ENCODE measurements at places on chromosomes 5 and 9.

DNA sequence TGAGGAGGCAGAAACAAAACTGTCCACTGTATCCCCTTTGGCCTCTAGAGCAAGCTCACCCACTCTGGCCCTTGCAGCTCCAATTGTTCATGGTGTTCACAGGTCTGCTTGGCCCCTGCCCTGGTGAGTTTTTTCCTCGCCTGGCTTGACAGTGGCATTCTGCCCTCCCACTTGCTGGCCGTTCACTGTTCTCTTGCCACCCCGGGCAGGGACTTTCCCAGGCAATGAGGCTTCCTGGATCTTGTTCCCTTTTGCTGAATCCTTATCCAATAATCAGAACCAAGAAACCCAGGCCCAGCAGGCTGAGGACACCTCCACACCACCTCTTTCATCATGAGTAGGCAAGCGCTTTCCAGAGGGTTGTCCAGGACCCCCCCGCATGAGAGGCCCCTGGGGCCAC lies 31.2 kb downstream of the ZNF618 start:
- no peak for DNase-seq

- DNase-seq, result no peak
These were observed 51.4 kb upstream of the IRX2 start for GRCh38 chr5:2802693-2803365.

DNA sequence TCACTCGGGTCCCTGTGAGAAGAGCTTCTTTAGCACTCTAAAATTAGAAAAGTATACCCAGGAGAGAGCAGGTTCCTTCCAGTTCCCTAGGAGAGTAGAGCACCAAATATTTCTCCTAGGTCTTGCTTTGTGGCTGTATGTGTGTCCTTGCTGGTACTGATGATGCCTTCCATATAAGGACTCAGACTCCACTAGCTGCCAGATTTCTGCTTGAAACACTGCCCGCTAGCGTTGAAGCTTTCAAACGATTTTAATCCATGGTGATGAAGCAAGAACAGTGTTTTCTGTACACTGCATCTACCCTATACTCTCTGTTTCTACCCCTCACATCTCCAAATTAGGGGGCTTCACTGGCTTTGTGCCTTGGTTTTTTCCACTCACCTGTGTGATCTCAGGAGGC lies 2.4 kb upstream of the SMC2 start:
- DNase-seq, result peak; percentile 72

DNA sequence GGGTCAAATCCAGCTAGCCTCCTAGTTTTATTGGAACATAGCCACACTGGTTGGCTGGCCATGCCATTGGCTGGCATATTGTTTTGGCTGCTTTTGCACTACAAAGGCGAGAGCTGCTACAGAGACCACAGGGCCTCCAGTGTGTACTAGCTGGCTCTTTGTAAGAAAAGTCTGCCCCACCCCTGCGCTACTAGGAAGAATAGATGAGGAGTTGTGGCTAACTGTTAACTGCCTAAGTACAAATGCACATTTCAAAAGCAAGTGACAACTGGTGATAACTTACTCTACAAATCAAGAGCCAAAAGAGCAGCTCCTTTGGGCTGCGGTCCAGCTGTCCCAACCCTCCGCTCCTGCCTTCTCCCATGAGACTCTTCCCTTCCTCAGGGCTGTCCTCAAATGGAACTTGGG lies 63.9 kb downstream of the SERINC5 start:
- no peak for DNase-seq

DNA sequence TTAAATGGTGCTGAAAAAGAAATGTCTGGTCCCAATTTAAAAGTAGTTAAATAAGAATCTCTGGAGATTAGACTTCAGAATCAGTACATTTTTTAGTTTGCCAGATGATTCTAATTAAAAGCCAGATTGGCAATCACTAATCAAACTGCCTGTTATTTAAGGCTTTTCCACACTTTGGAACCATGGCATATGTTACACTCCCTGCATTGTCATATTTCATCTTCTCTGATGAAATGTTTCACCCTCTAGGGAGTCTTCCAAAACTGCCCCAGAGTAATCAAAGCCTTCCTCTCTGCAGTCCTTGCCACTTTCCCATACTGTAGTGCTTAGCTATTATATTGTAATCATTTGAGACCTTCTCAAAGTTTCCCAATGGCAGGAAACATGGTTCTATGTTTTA lies 17.5 kb upstream of the OR13C9 start:
- no peak for DNase-seq

DNA sequence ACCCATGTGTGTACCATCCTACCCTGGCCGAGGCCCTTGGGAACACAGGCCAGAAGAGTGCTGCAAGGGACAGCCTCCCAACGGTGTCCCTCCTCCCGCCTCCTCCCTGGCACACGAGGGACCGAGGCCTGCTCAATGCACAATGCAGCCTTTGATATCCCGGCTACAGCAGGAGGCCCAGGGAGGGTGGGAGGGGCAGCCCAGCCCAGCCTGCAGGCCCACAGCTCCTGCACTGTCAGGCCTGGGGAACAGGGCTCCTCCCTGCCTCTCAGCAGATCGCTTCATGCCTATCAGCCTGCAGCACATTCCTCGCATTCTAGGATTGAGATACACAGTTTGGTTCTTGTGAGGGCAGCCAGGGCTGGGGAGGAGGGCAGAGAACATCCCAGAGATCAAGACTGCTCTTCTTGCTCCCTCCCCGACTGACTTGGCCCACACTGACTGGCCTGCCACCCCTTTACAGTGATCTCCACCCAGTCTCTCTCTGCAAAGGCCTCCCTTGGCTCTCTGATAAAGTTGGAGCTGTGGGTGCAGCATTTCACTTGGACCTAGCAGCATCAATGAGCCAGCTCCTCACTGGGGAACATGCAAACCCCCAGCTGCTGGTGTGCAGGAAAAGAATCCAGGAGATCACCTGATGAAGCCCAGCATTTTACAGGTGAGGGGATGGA lies at the start of gene SH3TC2:
Gene SH3TC2 (minus strand): TSS at position 46 of the 671 bp plus-strand sequence. CDS start 40 bp downstream, at position 6.
- no peak for DNase-seq

- DNase-seq, result no peak
These were observed 44.0 kb upstream of the IRX4 start for GRCh38 chr5:1926471-1927341.

GRCh38 chr9:78163834-78164233 lies 72.0 kb upstream of the CEP78 start:
- DNase-seq, result no peak

- DNase-seq, result no peak
These were observed 39.8 kb upstream of the KCNMB1 start for GRCh38 chr5:170429014-170429413.

DNA sequence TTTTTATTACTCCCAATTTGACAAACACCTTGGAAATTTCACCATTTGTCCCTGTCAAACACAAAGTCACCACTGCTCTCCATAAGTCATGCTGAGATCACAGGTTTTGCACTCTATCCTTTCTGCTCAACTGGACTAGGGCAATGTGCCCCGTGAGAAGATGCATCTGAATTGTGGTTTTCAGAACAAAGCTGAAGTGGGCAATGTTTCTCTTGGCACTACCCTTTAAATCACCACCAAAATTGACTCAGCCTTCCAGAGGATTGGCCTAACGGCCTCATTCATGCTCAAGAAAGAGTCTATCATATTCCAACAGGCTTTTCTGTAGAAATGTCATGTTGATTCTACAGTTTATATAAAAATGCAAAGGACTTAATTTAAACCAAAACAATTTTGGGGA lies 81.0 kb upstream of the TRIO start:
- DNase-seq, result no peak

DNA sequence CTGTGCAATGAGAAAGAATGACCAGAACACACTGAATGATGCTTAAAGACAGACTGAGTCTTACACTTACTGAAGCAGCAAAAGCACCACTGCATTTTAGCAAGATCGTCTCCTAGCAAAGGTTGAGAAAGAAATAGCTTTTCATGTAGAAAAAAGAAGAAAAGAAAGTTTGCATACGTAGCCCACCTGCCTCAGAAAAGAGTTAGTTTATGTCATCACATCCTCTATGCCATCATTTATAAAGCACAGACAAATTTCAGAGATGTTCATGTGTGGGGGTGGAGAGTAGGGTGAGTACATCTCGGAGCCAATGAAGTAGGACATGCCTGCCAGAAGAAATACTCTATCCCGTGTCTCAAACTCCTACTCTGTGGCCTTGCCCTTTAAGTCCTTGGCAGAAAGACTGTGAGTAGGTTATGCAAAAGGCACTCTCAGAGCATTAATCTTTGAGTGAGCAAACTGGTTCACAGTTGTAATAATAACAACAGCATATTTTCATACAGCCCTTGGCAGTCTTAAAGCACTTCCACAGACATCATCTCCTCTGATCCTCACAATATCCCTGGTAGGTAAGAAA lies 22.4 kb downstream of the NRG2 start:
- no peak for DNase-seq

GRCh38 chr5:88732181-88732633 lies 150.8 kb downstream of the MEF2C start:
- no peak for DNase-seq

DNA sequence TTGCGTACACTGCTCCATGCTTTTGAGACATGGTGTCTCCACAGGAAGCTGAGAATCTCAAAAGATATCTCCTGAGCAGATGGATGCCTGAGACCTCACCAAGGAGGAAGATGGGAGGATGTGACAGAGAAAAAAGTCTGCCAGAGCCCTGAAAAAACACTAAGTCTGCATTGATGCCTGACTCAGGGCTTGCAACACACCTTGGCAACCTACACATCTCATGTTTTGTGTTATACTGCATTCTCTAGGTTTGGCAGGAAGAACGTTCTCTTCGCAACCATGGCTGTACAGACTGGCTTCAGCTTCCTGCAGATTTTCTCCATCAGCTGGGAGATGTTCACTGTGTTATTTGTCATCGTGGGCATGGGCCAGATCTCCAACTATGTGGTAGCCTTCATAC lies 19.2 kb downstream of the SLC22A4 start:
- DNase-seq, result no peak

DNA sequence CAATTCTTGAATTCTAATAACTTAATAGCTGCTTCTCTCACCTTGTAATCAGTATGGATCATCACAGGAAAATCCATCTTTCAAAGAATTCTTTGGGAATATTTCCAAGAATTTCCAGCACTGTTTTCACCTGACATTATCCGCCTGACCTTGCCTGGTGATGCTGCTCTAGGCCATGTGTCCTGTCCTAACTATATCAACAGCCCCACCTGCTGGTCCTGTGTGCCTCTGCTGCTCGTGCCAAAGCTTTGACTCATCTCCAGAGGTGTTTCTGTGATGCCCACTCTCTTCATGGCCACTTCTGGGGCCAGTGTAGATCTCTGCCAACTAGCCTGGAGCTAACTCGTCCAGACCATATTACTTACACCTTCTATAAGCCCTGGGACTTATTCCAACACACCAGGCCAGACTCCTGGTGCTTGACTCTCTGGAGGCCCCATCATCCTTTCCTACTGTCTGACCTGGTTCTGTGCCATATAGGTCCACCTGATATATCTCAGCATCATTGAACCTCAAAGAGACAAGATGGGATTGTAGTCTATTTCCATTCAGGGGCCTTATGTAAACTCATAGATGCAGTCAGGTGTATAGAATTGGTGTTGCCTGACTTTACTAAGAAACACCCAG lies 67.5 kb upstream of the CKMT2 start:
- DNase-seq, result no peak

DNA sequence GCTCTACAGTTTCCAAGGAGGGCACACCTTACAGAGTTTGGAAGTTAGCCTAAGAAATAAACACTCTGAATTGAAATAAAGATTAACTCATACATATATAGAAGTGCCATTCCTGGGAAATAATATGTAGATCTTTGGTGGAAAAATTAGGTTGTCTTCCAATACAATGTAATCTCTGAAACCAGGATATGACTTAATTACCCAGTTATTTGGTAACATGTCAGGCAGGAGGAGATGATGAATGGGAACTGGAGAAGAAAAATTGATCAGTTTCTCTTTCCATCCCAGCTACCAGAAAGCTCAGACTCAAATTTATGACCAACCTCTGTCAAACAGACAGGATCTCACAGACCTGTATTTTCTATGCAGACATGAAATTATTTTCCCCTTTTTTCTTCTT lies 215.2 kb upstream of the SNX2 start:
- DNase-seq, result no peak

GRCh38 chr9:120723565-120723964 lies 9.3 kb upstream of the MEGF9 start:
- no peak for DNase-seq

DNA sequence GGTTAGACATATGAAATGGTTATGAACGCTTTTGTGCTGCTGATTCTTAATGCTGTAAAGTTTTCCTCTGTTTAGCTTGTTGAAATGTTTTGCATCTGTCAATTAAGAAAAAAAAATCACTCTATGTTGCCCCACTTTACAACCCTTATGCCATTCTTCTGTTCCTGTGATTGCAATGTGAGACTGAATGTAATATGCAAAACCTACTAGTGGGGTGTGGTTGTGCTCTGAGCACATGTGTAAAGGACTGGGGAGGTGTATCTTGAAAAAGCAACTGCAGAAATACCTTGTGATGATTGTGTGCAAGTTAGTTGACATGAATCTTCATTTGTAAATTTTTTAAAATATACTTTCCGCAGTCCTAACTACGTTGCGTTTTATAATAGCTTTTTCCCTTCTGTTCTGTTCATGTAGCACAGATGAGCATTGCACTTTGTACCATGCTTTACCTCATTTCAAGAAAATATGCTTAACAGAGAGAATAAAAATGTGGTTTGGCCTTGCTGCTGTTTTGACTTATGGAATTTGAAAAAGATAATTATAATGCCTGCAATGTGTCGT lies 357.0 kb upstream of the PIK3R1 start:
- no peak for DNase-seq

GRCh38 chr9:91193658-91194391 lies 167.9 kb downstream of the AUH start:
- DNase-seq, result no peak

GRCh38 chr9:10548348-10548747 lies 64.5 kb downstream of the PTPRD start:
- DNase-seq, result no peak

DNA sequence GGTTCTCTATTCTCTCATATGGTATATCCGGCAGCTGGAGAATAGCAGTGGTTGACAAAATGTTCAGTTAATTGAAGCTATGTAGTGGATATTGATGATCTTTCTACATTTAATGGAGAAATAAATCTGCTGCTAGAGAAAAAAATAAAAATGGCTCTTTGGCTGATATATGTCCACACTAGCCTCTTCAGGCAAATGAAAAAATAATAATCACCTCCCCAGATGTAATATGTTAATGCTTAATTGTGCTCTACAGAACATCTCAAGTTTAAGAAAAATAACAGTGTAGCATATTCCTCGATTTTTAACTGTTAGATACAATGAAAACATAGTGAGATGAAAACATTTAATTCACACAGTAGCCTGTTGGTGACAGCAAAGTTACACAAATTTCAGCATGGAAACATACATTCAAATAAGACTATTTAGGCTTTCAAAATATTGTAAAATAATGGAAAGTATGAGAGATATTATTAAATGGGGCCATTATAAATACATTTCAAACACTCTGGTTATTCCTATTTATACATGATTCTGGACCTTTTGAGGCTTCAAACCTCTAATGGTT lies 543.0 kb downstream of the MAT2B start:
- no peak for DNase-seq

DNA sequence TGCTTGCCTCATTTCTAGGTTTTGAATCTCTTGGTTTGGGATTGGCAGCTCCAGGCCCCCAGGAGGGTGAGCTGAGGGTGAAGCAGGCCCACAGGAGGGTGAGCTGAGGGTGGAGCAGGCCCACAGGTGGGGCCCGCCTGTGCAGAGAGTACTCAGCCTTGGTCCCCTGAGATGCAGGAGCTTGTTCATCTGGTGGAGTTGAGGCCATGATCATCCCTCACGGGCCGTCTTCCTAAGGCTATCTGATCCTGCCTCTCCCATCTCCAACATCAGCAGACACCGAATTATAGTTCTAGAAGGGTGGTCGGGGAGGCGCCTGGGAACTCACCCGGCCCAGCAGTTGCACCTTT lies 131.7 kb upstream of the PHYKPL start:
- DNase-seq, result no peak

- no peak for DNase-seq
These were observed 218.7 kb downstream of the NFIB start for GRCh38 chr9:14095277-14095676.

Data from NCI-H2081 treated with DMSO at 0.1 percent for 48 hours (cell line).